ENCODE measurements at places on chromosomes 2 and 18.

- DNase-seq, result no peak
These were observed 301.1 kb upstream of the SMIM21 start for GRCh38 chr18:75728621-75729020.

DNA sequence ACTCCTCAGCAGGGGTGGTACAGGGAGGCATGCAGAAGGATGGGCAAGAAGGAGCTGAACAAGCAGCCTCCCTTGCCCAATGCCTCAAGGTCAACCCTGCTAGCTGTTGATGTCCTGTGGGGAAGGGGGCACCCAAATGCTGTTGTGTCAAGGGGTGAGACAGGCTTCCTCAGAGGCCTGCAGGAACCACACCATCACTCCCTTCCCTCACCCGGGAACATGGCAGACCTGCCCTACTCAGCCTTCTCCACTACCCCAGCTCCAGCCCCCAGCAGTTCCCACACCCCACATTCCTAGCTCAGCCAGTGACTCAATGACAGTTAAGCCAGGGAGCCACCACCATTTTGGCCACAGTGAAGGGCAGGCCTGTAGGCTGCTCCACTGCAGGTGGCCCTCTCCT is 53.9 kb upstream of the RMP24 start:
- DNase-seq, result no peak

GRCh38 chr2:46350029-46350689 is 53.0 kb downstream of the EPAS1 start:
- no peak for DNase-seq

DNA sequence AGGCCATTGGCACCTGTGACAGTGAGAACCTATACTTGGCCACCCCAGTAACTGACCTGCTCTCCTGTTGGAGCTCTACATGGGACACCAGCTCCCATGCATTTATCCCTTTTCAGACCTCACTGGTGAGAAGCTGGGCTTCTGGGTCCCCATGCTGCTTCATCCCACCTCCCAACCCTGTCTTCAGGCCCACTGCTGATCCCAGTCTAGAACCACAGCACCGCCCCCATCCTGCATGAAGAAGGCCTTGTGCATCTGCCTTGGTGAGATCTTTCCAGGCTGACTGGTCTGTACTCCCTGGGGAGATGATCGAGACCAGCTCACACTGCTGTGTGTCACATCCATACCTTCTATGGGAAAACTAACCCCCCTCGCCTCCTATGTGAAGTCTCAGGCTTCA is 22.7 kb downstream of the TTC32 start:
- no peak for DNase-seq

DNA sequence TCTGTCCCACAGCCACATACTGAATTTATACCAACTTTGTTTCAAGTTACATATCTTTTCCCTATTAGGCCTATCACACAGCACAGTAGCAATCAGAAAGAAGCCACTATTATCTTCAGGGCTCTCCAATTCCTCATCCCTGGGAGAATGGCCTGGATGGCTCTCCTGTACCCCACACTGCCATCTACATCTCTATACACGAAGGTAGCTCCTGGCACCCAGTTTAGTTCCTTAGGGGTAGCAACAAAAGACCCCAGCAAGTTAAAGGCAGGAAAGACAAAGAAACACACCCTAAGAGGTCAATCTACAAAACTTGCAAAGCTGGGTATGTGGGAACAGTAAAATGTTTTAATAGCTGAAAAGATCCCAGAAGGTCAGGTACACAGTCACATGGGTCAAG is 39.9 kb downstream of the PAIP2B start:
- DNase-seq, result no peak

DNA sequence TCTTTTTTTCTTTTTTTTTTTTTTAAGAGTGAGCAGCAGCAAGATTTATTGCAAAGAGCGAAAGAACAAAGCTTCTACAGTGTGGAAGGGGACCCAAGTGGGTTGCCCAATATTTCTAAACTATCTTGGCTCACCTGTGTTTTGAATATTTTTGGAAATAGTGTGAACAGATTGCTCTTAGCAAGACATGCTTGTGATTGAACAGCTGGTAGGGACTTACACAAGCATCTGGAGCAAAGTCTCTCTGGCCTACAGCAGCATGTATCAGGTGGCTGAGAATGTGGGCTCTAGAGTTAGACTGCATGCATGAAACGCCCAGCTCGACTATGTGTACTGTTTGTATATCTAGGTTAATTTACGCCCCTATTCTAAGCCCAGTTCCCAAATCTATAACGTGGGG is 40.3 kb upstream of the FBXO11 start:
- DNase-seq, result no peak

GRCh38 chr18:57915248-57915647 is 112.1 kb upstream of the ATP8B1 start:
- DNase-seq, result peak; percentile 32

DNA sequence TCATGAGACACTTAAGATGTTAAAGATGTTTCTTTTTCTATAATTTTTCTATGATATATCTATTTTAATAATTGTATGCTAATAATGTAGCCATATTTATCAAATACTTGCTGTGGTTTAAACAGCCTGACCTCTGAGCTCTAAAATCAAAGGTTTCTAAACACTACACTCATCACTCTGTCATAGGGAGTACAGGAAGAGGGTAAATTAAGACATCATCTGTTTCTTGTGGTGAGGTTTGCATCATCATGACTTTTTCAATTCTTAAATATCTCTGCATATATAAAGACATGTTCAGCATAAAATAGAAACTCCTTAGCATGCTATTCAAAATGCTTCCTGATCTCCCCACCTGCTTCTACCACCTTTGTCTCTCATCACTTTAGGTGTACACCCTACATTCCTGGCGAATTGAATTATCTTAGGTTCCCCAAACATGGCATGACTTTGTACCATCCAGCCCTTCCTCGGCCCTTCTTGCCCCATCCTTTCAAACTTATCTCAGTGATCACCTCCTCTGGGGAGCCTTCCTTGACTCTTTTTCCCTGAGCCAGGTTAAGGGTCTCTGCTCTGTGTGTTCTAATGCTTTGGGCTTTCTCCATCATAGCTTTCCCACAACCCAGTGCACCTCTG is 105.3 kb upstream of the TTN start:
- DNase-seq, result no peak

DNA sequence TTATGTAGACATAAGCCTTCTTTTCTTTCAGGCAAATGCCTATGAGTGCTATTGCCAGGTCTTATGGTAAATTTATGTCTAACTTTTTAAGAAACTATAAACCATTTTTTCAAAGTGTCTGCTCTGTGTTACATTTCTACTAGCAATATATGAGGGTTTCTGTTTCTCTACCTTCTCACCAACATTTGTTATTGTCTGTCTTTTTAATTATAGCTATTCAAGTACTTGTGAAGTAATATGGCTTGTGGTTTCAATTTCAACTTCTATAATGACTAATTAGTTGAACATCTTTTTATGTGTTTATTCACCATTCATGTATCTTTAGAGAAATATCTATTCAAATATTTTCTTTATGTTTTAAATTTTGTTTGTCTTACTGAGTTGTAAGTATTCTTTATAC is 213.1 kb upstream of the MC4R start:
- DNase-seq, result no peak

DNA sequence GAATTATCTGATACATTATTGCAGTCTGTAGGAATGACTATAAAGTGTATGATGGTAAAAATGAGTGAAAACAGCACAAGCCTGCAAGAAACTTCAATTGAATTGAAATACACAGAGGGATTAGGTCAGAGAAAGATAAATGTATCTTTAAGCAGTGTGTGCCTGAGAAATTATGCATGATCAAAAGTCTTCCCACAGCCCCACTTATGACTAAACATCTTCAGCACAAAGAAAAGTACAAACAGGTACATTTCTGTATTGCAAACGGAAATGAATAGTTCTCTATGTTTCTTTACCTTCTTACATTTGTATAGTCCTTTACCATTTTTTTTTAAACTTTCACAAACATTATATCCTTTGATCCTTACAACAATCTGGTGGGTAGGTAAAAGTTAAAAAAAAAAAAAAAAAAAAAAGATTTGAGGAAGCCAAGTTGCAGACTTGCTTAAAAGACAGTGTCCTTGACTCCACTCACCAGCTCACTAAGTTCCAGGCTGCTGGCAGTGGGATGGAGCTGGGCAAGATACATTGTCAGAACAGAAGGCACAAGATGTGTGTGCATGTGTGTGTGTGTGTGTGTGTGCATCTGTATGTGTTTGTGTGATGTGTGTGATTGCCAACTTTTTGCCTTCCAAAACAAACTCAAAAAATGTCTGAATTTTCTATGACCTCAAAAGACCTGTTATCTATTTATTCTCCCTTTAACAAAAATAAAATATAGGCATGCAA is 423.7 kb upstream of the ACVR2A start:
- DNase-seq, result no peak

- DNase-seq, result no peak
These were observed 13.4 kb downstream of the COLEC12 start for GRCh38 chr18:486929-487740.

GRCh38 chr2:27889774-27890145 is 427 bp downstream of the RBKS start:
- DNase-seq, result no peak

GRCh38 chr2:130728007-130728454 is 839 bp upstream of the GPR148 start:
- DNase-seq, result peak; percentile 73

DNA sequence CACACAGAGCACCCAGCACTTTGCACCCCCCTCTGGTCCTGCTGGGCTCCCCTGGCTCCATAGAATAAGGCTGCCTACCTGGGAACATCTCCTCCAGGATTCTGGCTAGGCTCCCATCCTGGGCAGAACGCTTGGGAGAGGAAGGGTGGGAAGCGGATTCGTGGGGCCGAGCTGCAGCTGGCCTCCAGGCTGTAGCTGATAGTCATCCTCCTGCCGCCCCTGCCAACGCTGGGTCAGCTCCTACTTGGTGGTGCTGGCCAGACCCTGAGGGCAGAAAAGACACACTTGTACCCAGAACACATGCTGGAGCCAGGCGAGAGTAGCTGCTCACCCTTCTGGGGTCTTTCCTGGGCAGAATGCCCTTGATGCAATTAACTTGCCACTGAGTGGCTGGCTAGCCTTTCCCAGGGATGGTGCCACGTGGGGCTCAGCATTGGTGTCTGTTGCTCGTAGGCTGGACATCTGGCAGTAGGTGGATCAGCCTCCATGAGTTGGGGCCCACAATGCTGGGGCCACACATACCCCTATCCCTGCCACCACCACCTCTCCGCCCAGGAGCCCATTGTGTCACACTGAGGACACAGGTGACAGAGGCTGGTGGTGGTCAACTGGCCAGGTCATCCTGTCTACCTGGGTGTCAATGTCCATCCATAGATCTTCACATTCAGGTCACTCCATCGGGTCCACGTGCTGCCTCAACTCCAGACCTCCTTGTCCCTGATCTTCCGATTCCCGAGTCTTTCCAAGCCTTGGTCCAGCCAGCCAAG is 112.8 kb downstream of the NDUFA10 start:
- DNase-seq, result no peak

DNA sequence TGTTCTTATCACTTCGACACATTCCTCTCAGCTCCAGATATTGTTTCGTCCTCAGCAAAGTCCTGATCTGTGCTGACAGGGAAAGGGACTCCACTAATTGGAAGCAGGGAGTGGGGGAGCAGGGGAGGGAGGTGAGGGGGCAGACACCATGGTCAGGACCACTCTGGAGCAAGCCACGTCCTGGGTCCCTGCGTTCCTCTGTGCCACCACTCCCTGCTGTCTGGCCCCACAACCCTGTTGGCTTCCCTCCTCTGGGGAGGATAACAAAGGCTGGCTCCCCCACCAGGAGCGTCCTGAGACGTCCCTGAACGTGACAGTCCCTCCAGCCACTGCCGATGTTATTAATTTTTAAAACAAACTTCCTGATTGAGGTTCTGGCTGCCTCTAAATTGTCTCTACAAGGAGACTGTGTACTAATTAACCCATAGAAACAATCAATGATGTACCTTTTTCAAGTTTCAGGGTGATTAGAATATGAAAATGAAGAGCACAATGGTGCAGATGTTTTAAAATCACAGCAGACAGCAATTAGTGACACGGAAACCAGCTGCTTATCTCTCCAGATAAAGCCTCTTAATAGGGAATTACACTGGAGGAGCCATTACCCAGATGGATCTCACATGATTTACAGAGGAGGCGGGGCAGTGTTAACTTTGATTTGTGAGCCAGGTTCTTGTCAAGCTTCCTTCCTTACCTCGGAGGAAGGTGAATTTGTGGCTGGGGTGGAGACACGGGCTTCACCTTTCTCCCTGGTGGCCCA is 257.5 kb downstream of the SETBP1 start:
- DNase-seq, result peak; percentile 84

- peak; percentile 63 for DNase-seq
These were observed 126.9 kb upstream of the NCK2 start for GRCh38 chr2:105617631-105618350.

DNA sequence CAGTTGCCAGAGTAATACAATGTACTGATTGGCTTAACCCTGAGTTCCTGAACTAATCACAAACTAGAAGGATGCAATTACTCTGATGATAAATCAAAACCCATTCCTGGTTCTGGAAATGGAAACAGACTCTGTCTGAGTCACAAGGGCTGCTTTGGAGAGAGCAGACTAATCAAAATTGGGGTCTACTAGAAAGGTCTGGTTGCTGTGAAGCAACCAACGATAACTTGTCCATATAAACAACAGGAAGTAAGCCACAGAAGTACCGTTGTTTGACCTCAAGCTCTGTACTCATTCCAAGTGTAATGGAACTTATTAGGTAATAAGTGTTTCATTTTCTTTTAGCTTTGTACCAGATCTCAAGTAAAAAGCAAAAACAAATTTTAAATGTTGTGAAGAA is 49.7 kb downstream of the RASGRP3 start:
- DNase-seq, result no peak

GRCh38 chr18:23183411-23184150 is 48.3 kb downstream of the CABLES1 start:
- no peak for DNase-seq

DNA sequence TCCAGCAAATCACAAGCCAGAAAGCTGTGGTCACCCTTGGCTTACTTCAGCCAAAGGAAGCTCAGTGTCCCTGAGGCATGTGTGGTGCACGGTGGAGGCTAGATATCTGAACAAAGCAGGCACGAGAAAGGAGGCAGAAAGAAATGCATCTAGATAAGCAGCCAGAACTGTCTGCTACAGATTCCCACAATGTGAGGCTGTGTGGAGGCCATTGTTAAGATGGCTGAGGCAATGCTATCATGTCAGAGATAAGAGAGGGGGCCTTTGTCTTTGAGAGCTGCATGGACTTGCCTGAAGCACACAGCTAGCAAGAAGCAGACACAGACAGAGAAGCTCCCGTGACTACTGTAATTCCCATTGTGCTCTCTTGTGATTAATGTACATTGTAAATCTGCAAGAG is 110.5 kb upstream of the LYPD6 start:
- DNase-seq, result no peak

DNA sequence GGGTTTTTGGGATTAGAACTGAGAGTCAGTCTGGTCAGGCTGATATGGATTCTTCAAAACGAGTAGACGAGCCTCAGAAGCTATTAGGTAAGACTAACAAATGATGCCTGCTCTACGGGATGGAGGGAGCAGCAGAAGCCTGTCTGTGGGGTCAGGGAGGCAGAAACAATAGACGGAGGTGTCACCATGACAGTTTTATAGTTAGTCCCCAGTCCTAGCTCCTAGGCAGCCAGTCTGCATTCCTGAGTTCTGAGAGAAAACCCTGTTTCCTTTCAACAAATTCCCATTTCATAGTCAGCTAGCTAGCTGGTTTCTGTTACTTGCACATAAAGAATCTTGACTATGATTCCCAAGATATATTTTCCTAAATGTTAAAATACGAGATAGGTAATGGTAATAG is 542.1 kb downstream of the PID1 start:
- DNase-seq, result no peak

Data from NCI-H2029 (cell line).